Retina (tissue), 1 donor: ENCODE measurements at places on chromosomes 6 and 20.

- DNase-seq: no peak
These were observed 321.6 kb downstream of the CDH4 start for GRCh38 chr20:61573415-61574305.

GRCh38 chr6:36927691-36928546, 26.6 kb upstream of the PI16 start:
- peak; percentile 39 for DNase-seq

GRCh38 chr20:10634211-10634610, 39.6 kb downstream of the JAG1 start:
- no peak for DNase-seq

DNA sequence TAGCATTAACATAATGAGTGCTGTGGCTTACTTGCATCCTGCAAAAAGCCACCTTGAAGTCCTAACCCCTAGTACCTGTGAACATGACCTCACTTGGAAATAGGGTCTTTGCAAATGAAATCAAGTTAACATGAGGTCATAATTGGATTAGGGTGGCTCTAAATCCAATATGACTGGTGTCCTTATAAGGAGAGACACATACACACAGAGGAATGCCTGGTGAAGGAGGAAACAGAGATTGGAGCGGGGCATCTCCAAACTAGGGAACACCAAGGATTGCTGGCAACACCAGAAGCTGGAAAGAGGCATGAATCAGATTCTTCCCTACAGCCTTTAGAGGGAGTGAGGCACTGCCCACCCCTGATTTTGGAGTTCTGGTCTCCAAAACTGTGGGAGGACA, 17.6 kb upstream of the RPS6KA2 start:
- no peak for DNase-seq

GRCh38 chr6:137931849-137932465, 64.9 kb downstream of the TNFAIP3 start:
- no peak for DNase-seq

DNA sequence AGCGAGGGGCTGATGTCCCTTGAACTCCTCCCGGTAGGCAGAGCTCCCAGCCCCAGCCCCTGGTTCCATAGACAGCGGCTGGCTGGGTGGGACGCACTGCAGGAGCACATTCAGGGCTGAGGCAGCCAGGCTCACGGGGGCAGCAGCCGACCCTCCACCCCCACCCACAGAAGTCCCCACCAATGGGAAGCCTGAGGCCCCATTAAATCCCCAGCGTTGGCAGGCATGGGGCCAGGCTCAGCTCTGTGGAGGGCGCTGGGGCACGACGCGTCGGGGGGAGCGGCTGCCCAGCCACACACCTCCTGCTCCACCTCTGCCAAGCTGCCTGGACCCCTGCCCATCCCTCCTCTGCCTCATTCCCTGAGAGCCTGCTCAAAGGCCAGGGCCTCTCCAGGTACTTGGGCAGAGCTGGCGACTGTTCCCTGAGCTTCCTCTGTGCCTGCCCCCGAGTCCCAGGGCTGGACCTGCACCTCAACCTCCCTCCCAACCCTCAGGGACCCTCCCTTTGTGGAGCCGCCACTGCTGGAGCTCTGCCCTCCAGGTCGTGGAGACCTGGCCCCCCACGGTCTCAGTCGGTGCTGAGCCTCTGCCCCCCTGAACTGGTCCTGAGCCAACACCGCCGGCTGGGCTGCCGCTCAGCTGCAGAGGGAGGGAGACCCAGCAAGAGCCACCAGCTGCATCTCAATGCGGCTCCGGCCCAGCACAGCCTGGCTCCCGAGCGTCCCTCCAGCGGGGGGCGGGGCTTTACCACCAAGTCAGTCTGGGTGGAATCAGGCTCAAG, 9.1 kb downstream of the CHRNA4 start:
- DNase-seq: peak; percentile 79

- no peak for DNase-seq
These were observed 40.2 kb upstream of the RBM24 start for GRCh38 chr6:17240803-17241500.

DNA sequence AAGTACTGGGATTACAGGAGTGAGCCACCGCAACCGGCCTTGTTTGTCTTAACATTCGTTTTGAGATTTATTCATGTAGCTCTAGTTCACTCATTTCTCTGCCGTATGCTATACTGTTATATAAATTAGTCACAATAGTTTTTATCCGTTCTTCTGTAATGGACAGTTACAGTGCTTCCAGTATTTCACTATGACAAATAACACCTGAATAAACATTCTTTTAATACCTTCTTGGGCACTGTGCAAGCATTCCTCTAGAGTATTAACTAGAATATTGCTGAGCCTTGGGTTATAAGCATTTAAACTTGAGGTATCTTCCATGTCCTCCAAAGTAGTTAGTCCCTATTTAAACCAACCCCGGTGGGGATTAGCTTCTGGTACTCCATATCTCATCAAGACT, 45.6 kb downstream of the STK38 start:
- no peak for DNase-seq

GRCh38 chr6:129612440-129612839, 97.5 kb downstream of the ARHGAP18 start:
- DNase-seq: no peak

- DNase-seq: no peak
These were observed 109.3 kb upstream of the PROKR2 start for GRCh38 chr20:5426026-5426425.

DNA sequence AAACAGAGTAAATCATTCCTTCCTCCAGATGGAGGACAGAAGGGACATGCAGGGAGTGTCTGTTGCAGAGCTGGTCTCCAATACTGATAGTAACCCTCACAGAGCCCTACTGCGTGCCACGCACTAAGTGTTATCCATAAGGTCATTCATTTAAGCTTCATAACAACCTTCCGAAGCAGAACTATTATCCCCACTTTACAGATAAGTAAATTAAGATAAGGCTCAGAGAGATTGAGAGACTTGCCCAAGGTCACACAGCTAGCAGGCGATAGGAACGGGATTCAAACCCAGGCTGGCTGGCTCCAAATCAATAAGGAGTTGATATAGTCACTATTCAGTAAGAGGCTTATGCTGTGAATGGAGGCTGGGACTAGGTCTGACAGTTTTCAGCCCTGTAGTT, 30.6 kb downstream of the CPNE5 start:
- no peak for DNase-seq

GRCh38 chr20:54113566-54113965, 43.2 kb upstream of the BCAS1 start:
- no peak for DNase-seq

DNA sequence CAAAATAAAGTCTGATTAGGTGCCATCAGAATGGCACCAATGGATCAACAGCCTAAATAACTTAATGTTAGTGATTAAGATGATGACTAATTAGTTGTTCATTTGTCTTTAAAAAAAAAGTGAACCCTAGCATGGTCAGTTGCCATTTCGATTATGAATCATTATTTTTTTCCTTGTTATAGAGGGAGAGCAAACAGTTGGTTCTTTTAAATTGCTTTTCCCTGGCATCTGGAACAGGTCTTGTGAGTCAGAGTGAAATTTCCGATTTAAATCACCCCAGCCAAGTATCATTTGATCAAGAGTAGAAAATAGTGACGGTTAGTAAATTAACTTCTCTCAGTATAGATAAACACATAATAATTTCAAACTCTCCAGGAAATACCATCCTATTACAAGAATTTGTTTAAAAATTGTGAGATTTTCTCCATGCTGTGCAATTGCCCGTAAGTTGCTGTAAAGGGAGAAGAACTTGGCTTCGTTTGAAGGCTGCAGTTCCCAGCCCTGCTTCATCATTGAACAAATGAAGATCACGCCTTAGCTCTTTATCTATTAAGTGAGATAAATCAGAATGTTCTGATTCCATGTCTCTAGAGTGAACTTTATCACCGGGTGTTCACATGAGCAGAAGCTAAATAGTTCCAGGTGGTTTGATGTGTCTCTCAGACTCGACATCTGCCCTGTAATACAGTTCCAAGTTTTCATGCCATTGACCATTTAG, 741.3 kb downstream of the DOK5 start:
- DNase-seq: no peak

GRCh38 chr6:43105538-43106222, 29.6 kb downstream of the PTK7 start:
- DNase-seq: no peak

DNA sequence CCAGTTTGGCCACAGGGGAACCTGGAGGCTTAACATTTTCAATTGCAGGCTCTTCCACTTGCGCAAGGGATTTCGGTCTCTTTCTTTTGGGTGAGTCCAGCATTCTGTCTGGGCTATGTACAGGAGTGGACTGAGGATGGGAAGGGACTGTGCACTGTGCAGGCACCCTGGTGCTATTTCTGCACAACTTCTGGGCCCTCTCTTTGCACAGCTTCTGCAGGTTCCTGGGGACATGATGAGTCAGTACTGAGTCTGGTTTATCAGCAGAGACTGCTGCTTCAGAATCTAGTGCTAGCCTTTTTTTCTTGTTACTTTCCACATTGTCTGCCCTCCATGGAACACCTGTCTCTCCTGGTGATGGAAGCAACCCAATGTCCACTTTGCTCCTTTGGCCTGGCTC, 78.5 kb upstream of the ASF1A start:
- no peak for DNase-seq

- no peak for DNase-seq
These were observed 308.8 kb upstream of the HS3ST5 start for GRCh38 chr6:114651611-114652010.

- DNase-seq: no peak
These were observed 103.5 kb upstream of the SIM1 start for GRCh38 chr6:100568255-100568654.

DNA sequence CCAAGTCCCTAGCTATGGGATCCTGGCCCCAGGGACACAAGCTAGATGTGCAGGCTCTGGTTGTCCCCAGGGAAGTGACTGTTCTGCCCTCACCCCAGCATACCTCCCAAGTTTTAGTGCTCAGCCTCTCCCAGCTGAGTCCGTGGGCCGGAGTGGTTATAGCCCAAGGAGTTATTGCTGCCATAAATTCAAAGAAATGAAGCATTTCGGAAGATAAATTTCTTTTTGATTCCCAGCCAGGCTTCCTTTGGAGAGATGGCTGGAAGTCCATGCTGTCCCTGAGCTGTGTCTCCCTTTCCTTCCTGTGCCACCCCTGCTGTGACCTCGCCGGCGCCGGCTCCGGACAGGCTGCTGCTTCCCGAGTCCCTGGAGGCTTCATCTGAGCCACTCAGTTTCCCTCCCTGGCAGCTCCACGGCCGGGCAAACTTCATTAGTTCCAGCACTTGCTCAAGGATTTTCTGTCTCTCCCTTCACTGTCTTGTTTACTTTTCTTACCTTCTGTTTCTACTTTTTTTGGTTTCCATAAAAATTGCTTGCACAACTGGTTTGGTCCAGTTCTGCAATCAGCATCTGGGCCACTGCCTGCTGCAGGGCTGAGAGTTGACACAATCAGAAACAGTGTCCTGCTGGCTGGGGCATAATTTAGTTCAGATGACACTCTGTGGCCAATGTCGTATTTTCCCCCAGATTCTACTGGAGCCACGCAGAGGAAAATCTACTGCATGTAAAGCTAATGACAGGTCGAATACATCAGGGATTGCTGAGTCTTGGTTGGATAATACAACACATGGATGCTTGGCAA, 225.5 kb downstream of the SYNDIG1 start:
- no peak for DNase-seq

DNA sequence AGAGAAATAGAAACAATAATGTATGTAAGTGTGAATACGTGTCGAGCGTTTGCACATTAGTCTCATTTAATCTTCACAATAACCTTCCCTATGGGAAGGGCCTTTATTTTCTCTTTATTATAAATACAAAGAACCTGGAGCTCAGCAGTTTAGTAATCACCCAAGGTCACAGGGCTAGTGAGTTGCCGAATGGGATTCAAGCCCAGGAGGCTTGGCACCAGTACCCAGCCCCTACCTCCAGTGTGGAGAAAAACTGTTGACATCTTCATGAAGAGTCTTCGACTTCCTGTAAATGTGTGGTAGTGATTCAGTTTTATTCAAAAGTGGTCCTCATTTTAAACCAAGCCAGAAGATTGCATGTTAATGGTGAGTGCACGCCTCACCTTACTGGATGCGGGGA, 162.8 kb downstream of the SCML4 start:
- no peak for DNase-seq

DNA sequence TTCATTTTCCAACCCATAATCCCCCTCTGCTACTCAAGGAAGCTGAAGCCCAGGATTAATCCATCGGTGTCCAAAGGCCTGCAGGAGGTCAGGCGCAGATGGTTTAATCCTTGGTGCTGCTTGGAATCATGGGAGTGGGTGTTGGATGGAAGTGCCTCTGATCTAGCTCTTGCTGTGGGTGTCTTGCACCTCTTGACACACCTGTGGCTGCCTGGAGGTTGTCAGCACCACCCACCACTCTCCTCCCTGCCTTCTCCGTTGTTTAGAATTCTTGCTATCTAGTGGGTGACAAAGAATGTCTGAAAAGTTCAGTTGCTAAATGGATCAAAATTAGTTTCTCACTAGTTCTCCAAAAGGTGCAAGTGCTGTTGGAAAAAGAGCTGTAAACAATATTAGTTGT, 1074.4 kb upstream of the FLRT3 start:
- DNase-seq: no peak

- DNase-seq: no peak
These were observed 13.8 kb downstream of the SPINT3 start for GRCh38 chr20:45501600-45501999.

DNA sequence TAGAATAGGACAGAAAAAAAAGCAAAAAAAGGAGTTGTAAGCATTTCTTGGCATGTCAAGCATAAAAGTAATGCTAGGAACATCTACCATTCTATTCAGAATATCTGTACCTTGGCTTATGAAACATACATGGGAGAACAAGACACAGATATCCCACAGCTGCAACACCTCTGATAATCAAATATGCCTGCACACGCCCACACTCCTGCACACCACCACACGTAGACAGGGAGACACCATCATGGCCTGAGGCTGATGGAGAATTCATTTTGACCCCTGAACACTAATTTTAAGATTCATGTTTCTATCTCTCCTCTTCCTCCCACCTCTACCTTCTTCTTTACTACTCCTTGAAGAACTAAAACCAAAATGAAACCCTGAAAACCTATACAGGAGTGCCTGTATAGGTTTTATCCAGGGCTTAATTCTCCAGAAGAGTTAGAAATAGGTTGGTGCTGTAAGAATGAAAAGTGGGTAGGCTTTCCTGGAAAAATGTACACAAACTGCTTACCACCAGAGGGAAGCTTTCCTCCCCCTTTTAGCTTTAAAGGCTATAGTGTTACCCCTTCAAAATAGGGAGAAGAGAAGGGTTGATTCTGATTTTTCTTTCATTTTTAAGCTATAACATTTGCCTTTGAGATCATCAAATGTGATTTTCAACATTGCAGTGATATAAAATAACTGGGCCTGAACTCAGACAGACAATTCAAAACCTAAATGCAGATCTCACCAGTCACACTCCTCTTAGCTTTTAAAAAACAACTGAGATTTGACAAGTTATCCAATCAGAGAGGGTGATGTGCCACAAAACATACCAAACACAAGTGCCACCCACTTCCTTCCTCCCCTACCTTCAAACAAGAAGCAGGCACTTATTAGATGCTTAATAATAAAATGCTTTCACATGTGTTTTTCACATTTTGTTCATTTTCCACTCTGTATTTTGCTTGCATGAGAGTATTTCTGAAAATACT, 57.9 kb downstream of the ELOVL5 start:
- DNase-seq: no peak

GRCh38 chr20:2806351-2806701, 5.9 kb upstream of the CPXM1 start:
- no peak for DNase-seq

GRCh38 chr20:38537176-38537575, 43.8 kb upstream of the ADIG start:
- no peak for DNase-seq
